ENCODE measurements at places on chromosomes 7 and 10.
A peak's percentile ranks its signal among the peaks of the same experiment; 100 is the strongest.

GRCh38 chr7:77812290-77812685 is 13.7 kb downstream of the PHTF2 start:
- H3K27ac ChIP-seq = no peak overlapping the region
- no peaks in the 10 kb centered on the region for H3K36me3 ChIP-seq
- H3K27me3 ChIP-seq = no peaks in the 10 kb centered on the region
- no peak overlapping the region for H3K4me3 ChIP-seq
- H3K4me1 ChIP-seq = no peaks in the 10 kb centered on the region

DNA sequence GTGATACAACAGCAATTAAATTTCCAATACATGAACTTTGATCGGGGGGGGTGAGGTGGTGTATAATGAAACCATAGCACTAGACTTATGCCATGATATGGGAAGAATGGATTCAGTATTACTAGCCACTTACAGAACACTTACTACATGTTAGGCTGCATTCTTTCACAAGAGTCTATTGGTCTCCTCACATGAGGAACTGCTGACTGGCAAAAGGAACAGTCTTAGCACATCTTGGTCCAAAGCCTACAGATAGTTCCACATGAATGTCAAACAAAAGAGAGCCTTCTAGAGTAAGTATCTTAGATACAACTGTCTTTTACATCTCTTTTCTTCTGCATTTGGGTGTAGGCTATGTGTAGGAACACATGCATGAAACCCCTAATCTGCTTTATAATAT is 115.9 kb upstream of the DNAJB12 start:
- no peaks in the 10 kb centered on the region for H3K27me3 ChIP-seq
- no peak overlapping the region for H3K4me3 ChIP-seq
- peaks cover 5% of the 10 kb centered on the region for H3K36me3 ChIP-seq
- H3K27ac ChIP-seq = no peak overlapping the region

- H3K36me3 ChIP-seq = no peaks in the 10 kb centered on the region
- H3K27me3 ChIP-seq = no peaks in the 10 kb centered on the region
- DNase-seq = peak; percentile 57
- peak overlapping the region; percentile 78 for H3K27ac ChIP-seq
Measured at GRCh38 chr7:1567049-1567771, 2.6 kb downstream of the PSMG3 start.

GRCh38 chr7:36811807-36812206 is 87.5 kb upstream of the AOAH start:
- H3K27ac ChIP-seq = no peak overlapping the region
- no peaks in the 10 kb centered on the region for H3K4me1 ChIP-seq
- H3K27me3 ChIP-seq = no peaks in the 10 kb centered on the region
- H3K36me3 ChIP-seq = no peaks in the 10 kb centered on the region

- no peak overlapping the region for H3K4me3 ChIP-seq
- H3K36me3 ChIP-seq = no peaks in the 10 kb centered on the region
- no peak for DNase-seq
- H3K27ac ChIP-seq = no peak overlapping the region
- H3K27me3 ChIP-seq = no peaks in the 10 kb centered on the region
- no peaks in the 10 kb centered on the region for H3K4me1 ChIP-seq
Measured at GRCh38 chr10:30111340-30112022, 52.1 kb upstream of the JCAD start.

GRCh38 chr7:45155357-45155900 is 2.2 kb upstream of the RAMP3 start:
- no peak overlapping the region for H3K4me3 ChIP-seq
- H3K27me3 ChIP-seq = peaks cover 3% of the 10 kb centered on the region
- no peaks in the 10 kb centered on the region for H3K36me3 ChIP-seq
- no peaks in the 10 kb centered on the region for H3K4me1 ChIP-seq
- no peak for DNase-seq

DNA sequence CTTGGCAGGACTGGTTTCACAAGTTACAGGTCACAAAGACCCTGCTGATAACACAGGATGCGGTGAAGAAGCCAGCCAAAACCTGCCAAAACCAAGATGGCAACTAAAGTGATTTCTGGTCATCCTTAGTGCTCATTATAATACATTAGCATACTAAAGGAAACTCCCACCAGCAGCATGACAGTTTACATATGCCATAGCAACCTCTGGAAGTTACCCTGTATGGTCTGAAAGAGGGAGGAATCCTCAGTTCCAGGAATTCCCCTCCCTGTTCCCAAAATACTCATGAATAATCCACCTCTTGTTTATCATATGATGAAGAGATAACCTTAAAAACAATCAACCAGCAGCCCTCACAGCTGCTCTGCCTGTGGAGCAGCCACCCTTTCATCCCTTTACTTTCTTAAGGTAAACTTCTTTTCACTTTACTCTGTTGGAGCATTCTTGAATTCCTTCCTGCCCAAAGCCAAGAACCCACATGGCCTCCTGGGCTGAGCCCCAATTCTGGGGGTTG is 21.9 kb downstream of the DPY19L1 start:
- H3K27ac ChIP-seq = no peak overlapping the region
- H3K4me3 ChIP-seq = no peak overlapping the region
- H3K27me3 ChIP-seq = no peaks in the 10 kb centered on the region
- no peaks in the 10 kb centered on the region for H3K36me3 ChIP-seq

GRCh38 chr10:113576852-113577251 is 24.0 kb downstream of the HABP2 start:
- no peaks in the 10 kb centered on the region for H3K4me1 ChIP-seq
- H3K27me3 ChIP-seq = no peaks in the 10 kb centered on the region
- no peak for DNase-seq
- H3K4me3 ChIP-seq = no peak overlapping the region

- no peaks in the 10 kb centered on the region for H3K27me3 ChIP-seq
- DNase-seq = no peak
- no peak overlapping the region for H3K27ac ChIP-seq
- H3K4me3 ChIP-seq = no peak overlapping the region
- H3K4me1 ChIP-seq = no peaks in the 10 kb centered on the region
- H3K36me3 ChIP-seq = no peaks in the 10 kb centered on the region
Measured at GRCh38 chr10:111472445-111472844, 395.6 kb downstream of the ADRA2A start.

DNA sequence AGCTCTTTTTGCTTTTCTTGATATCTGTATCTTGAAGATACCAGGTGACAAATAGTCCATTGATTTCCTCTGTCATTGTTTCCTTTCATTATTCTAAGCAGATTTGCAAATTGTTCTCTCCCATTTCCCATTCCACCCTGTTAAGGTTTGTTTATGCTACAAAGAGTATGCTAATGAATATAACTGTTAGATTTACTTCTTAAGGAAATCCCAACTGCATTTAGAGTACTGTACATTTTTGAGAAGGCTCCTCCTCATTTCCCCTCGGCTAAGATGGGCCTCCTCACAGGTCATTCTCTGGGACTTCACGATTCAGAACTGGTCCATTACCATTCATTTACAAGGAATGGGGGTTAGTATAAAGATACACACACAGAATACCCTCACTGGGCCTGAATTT is 15.6 kb downstream of the AUTS2 start:
- no peaks in the 10 kb centered on the region for H3K4me1 ChIP-seq
- no peak overlapping the region for H3K27ac ChIP-seq
- H3K27me3 ChIP-seq = no peaks in the 10 kb centered on the region
- H3K36me3 ChIP-seq = no peaks in the 10 kb centered on the region
- DNase-seq = no peak
- no peak overlapping the region for H3K4me3 ChIP-seq

- no peaks in the 10 kb centered on the region for H3K36me3 ChIP-seq
- H3K27me3 ChIP-seq = no peaks in the 10 kb centered on the region
- no peak for DNase-seq
- no peak overlapping the region for H3K27ac ChIP-seq
- H3K4me3 ChIP-seq = no peak overlapping the region
Measured at GRCh38 chr7:42747044-42747443, 164.8 kb downstream of the C7orf25 start.

- no peak for DNase-seq
- no peaks in the 10 kb centered on the region for H3K4me1 ChIP-seq
- no peaks in the 10 kb centered on the region for H3K27me3 ChIP-seq
- H3K4me3 ChIP-seq = no peak overlapping the region
- H3K36me3 ChIP-seq = no peaks in the 10 kb centered on the region
Measured at GRCh38 chr7:51368334-51368733, 51.7 kb upstream of the COBL start.

GRCh38 chr7:76048668-76048988 is 722 bp downstream of the MDH2 start:
- H3K36me3 ChIP-seq = no peaks in the 10 kb centered on the region
- no peaks in the 10 kb centered on the region for H3K4me1 ChIP-seq
- peak overlapping the region; percentile 92 for H3K27ac ChIP-seq
- peak overlapping the region; percentile 98 for H3K4me3 ChIP-seq

- no peak for DNase-seq
- H3K4me3 ChIP-seq = no peak overlapping the region
- H3K27ac ChIP-seq = peak overlapping the region; percentile 87
- H3K36me3 ChIP-seq = no peaks in the 10 kb centered on the region
- peaks cover 33% of the 10 kb centered on the region for H3K4me1 ChIP-seq
Measured at GRCh38 chr10:102781921-102782557, 38.3 kb downstream of the WBP1L start.

- no peak overlapping the region for H3K27ac ChIP-seq
- no peaks in the 10 kb centered on the region for H3K4me1 ChIP-seq
- H3K36me3 ChIP-seq = no peaks in the 10 kb centered on the region
- H3K4me3 ChIP-seq = no peak overlapping the region
- no peaks in the 10 kb centered on the region for H3K27me3 ChIP-seq
Measured at GRCh38 chr10:105973360-105973759, 1191.1 kb downstream of the SORCS1 start.

DNA sequence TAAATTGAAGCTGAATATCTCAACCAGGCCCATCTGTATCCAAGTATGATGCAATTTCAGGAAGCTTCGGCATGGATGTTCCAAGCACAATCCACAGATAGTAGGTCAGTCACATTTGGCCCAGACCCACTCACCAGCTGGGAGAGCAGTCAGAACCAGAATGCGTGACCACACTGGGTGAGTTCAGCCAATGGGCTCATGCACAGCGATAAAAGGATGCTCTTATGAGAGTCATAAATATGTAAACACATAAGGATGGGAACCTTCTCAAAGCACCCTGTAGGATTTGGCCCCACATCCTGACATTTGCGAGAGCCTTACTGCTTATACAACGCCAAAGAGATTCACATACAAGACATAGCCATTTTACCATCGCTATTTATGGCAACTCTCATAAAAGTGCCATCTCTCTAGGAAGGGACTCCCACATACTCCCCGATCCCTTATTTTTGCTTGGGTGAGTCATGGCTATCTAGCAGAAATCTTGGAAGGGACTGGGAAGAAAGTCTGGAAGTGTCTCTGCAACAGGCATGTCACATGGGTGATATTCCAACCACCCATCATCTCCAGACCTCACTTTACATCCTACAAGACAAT is 3.0 kb downstream of the AFAP1L2 start:
- H3K4me3 ChIP-seq = no peak overlapping the region
- H3K4me1 ChIP-seq = no peaks in the 10 kb centered on the region
- H3K27ac ChIP-seq = peak overlapping the region; percentile 75
- no peaks in the 10 kb centered on the region for H3K36me3 ChIP-seq

DNA sequence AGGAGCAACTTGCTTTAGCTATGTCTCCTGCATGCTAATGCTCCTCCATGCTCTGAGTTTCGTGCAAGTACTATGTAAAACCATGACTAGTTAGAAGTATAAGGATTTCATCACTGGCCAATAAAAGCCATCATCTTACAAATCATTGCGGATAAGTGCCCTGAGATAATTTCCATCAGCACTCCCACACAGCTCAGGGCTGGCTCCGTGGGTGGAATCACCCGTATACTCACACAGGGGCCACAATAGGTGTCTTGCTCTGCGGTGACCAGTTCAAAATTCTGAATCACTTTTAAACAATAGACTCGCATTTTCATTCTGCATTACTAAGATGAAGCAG is 227.4 kb downstream of the PARD3 start:
- H3K4me1 ChIP-seq = no peaks in the 10 kb centered on the region
- no peaks in the 10 kb centered on the region for H3K36me3 ChIP-seq
- no peak overlapping the region for H3K4me3 ChIP-seq
- H3K27me3 ChIP-seq = no peaks in the 10 kb centered on the region

DNA sequence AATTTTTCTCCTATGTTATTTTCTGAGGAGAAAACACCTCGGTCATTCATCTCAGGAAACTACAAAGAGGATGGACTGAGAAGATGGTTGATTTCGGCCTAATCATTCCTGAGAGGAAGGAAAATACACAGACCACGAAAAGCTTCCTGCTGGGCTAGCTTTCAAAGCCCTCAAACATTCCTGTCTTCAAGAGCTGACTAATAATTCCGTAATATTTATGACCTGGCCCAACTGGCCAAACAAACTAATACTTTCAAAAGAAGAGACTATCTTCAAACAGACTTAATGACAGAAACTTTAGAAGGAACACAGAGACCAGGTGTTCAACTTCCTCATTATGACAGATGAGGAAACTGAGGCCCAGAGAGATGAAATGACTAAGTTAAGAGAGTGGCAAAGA is 215.1 kb upstream of the FRMD4A start:
- H3K36me3 ChIP-seq = no peaks in the 10 kb centered on the region
- no peak for DNase-seq
- no peak overlapping the region for H3K4me3 ChIP-seq

- H3K4me3 ChIP-seq = no peak overlapping the region
- no peak overlapping the region for H3K27ac ChIP-seq
- no peaks in the 10 kb centered on the region for H3K4me1 ChIP-seq
- H3K27me3 ChIP-seq = no peaks in the 10 kb centered on the region
- DNase-seq = no peak
Measured at GRCh38 chr10:112333452-112333851, 40.5 kb upstream of the ACSL5 start.

DNA sequence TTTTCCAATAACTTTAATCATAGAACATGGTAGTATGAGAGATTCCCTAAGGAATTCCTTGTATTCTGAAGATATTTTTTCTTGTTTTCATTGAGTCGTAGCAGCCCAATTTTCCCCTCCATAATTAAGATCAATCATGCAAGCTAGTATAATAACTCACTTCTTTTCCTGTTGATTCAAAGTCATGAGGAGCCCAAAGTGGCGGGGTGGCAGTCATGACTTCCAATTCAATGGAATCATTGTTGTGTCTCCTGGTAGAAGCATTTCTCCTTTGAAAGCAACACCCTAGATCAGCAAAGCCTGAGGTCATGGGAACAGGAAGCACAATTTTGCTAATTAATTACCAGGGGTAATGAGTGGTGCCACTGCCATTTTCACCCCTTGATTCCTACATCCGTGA is 77.6 kb upstream of the MAGI2 start:
- H3K36me3 ChIP-seq = no peaks in the 10 kb centered on the region
- no peak overlapping the region for H3K27ac ChIP-seq
- H3K27me3 ChIP-seq = no peaks in the 10 kb centered on the region
- no peak overlapping the region for H3K4me3 ChIP-seq
- H3K4me1 ChIP-seq = no peaks in the 10 kb centered on the region

- no peaks in the 10 kb centered on the region for H3K27me3 ChIP-seq
- H3K36me3 ChIP-seq = no peaks in the 10 kb centered on the region
- H3K4me1 ChIP-seq = no peaks in the 10 kb centered on the region
- no peak for DNase-seq
- no peak overlapping the region for H3K4me3 ChIP-seq
- H3K27ac ChIP-seq = no peak overlapping the region
Measured at GRCh38 chr10:128567551-128567950, 441.3 kb upstream of the MKI67 start.

GRCh38 chr7:133633055-133633454 is 380.2 kb downstream of the EXOC4 start:
- H3K27ac ChIP-seq = no peak overlapping the region
- no peak for DNase-seq
- H3K4me3 ChIP-seq = no peak overlapping the region
- H3K36me3 ChIP-seq = no peaks in the 10 kb centered on the region

GRCh38 chr7:17266565-17266964 is 31.9 kb upstream of the AHR start:
- no peak for DNase-seq
- no peak overlapping the region for H3K4me3 ChIP-seq
- no peaks in the 10 kb centered on the region for H3K4me1 ChIP-seq
- no peaks in the 10 kb centered on the region for H3K27me3 ChIP-seq
- H3K27ac ChIP-seq = no peak overlapping the region
- no peaks in the 10 kb centered on the region for H3K36me3 ChIP-seq

All from breast epithelium (tissue), 4 donors.